Activated naive CD8-positive, alpha-beta T cell treated with anti-CD3 and anti-CD28 coated beads, Interleukin-2, amount 50 U/mL, for 16 hours (primary cell): ENCODE measurements at places on chromosomes 6 and 20.

GRCh38 chr20:34362502-34363061 lies 491 bp upstream of the ITCH start:
- no peak for DNase-seq

DNA sequence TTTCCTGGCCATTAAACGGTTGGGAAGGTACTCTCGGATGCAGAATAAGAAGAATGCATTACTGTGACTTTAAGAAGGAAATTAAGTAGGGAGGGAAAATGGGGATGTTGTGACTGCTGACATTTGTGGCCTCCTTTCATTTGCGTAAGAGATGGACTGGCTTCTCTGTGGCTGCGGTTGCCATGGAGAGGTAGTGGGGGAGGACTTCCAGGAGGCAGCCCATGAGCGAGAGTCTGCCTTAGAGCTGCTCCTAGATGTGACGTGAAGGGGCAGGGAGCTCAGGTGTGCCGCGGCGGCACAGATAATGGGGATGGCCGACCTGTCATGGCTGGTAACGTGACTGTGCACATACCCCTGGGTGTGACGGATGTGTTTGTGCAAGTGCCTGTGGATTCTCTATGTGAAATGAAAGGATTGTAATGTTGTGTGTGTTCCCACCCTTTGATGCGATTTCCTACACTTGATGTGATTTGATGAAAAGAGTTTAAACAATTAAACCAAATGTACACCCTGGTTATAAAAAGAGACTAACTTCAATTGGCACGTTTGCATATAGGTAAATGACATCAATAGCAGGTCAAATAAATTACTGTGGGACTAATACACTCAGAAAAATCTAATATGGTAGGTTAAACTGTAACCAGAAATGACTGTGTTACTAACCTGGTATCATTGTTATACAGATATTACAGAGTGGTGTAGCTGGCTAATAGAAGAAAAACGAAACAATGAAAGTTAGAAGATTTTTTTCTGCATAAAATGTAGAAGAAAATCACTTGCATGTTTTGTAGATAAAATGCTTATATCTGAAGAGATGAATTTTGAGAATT lies 48.9 kb downstream of the HIVEP1 start:
- DNase-seq, result peak; percentile 9

DNA sequence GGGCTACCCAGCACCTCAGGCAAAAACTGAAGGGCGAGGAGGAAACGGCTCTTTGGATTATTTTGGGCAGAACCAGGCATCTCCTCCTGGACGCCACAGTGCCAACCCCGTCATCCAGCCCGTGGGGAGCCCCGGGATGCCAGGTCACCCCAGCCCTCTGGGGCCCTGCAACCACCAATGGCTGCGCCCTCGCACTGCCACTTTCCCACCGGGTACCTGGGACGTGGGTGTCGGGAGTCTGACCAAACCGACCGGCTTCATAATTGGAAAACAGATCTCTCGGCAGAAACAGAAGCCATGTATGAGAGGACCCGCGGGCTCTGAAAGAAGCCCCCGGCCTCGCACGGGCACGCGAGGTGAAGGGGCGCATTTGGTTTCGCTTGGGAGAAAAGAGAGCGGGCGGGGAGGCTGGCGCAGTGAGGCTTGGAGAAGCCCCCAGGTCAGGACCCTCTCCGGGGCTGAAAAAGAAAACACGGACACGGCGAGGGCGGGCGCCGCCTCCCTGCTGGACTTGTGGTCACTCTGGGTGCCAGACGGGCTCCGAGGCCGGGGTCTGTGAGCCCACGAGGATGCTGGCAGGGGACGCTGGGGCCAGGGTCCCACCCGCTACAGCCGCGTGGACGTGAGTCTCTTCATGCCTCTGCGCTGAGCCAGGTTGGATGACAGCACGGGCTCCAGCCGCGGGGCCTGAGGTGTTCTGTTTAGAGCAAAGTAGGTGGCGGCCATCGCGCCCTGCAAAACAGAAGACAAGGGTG lies 29.6 kb upstream of the MPC1 start:
- DNase-seq, result no peak

DNA sequence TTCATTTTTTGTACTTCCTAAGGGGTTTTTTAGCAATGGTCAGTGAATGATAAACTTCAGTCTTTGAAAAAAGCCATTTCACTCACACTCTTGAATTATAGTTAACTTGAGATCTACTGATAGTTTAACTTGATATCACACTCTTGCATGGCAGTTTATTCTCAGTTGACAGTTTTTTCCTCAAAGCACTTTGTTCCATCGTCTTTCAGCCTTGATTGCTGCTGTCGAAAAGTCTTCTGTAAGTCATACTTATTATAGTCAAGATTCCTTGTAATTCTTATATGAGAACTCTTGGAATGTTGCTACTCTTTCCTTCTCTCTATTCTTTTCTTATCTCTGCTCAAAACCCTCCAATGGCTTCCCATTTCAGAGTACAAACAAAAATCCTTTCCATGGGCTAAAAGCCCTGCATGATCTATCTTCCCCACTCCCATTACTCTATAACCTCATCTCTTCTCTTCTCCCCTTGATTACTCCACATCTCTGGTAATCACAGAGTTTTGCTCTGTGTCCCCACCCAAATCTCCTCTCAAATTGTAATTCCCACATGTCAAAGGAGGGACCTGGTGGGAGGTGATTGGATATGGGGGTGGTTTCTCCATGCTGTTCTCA lies 31.2 kb downstream of the ZHX3 start:
- no peak for DNase-seq

GRCh38 chr20:2420510-2420909 lies 39.8 kb downstream of the TGM6 start:
- no peak for DNase-seq

DNA sequence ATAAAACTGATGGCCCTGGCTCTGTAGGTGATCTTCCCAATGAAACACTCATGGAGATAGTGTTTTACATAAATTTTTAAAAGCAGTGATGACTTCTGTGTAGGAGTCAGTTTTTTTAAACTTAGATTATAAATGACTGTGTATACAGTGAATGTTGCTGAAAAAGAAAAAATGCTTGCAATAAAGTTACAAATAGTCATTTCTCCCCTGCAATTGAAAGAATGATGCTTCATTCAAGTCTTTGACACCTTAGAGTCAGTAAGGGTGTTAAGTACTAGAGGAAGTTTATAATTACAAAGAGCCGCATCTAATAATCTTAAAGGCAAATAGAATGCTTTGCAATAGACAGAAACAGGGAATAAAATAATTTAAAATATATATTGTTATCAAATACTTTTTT lies 27.6 kb downstream of the ZNF292 start:
- DNase-seq, result no peak
